IMR-90 (cell line): ENCODE measurements at places on chromosomes 2 and 18. TPM values are rescaled to one million over a fixed set of nuclear protein-coding genes. Genes with fewer than 3 reads are reported as not detected.
A peak's percentile ranks its signal among the peaks of the same experiment; 100 is the strongest.

The MITD1 gene
- 4.3 and 19.4 TPM in 2 replicates for total RNA-seq

The NPAS2 gene
- 5.2 and 5.6 TPM in 2 replicates for total RNA-seq

The CDH2 gene
- 105 and 111 TPM in 2 replicates for total RNA-seq

The NTSR2 gene
- not detected in 2 replicates for total RNA-seq

DNA sequence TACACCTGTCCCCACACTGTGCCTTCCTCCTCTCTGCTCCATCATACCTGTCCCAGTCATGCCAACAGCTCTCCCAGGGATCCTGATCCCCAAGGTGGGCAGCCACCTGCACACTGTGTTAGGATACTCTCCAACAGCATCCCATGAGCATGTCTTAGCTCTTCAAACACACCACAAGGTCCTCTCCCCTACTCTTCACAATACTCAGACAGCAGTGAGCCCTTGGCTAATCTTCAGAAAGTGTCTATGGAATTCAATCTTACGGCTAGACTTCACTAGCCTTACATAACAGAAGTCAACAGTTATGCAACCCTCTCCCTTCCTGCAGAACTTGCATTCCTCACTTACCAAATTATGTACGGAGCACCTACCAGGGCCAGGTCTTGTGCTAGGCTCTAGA, 79.9 kb downstream of the MYO5B start:
- no peak for DNase-seq

DNA sequence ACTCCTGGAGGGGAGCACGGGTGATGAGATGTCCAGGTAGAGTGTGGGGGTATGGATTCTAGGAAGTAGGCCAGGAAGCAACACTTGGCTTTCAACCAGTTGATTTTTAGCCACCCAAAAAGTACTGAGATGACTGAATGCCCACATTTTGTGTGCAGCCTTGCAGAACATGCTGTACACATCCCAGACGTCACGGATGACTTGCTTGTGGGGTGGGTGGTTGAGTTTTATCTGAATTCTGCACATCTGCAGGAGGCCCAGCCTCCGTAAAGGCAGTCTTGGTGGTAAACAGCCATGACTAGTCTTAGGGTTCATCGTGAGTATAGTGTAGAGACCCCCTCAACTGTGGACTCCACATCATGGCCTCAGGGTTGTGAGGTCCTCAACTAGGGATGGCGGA, 53.3 kb upstream of the CCDC195 start:
- no peak for DNase-seq

GRCh38 chr2:57615855-57616556, 430.6 kb upstream of the VRK2 start:
- DNase-seq, result no peak

- no peak for DNase-seq
Measured at GRCh38 chr2:24544456-24545115, 53.5 kb downstream of the NCOA1 start.

- DNase-seq, result peak; percentile 45
Measured at GRCh38 chr2:228675091-228675490, 493.6 kb upstream of the SPHKAP start.

- peak; percentile 84 for DNase-seq
Measured at GRCh38 chr2:170812710-170813600, 3.7 kb upstream of the GAD1 start.

DNA sequence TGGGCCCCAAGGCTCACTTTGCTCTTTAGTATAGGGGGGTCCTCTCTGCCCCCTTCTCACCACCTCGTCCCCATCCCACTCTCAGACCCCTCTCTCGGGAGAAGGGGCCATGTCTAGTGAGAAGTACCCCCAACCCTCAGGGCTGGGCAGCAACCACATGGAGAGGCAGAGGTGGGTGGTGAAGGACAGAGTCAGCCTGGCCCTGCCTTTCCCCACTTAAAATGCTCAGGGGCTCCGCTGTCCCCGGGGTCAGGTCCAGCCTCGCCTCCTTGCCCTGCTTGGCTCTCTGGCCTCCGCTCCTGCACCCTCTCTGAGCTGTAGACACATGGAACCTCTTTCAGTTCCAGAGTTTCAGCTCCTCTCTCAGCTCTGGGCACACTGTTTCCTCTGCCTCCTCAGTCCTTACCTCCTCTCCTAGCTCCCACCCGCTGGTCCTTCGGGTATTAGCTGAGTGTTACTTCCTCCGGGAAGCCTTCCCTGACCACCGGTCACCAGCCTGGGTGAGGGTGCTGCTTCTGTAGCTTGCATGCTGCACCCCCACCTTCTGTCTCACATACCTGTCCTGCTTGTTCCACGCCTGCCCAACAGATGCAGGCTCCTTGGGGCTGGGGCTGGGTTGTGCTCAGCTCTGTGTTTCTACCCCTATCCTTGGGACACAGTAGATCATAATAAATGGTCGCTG, 79.5 kb upstream of the OTOF start:
- no peak for DNase-seq
